Left renal cortex interstitium (tissue), 4 donors: ENCODE measurements at places on chromosomes 3 and 15. TPM values are rescaled to one million over a fixed set of nuclear protein-coding genes. Genes with fewer than 3 reads are reported as not detected.

- no peak for DNase-seq
Observed at GRCh38 chr3:39499651-39500273, 32.3 kb downstream of the MOBP start.

DNA sequence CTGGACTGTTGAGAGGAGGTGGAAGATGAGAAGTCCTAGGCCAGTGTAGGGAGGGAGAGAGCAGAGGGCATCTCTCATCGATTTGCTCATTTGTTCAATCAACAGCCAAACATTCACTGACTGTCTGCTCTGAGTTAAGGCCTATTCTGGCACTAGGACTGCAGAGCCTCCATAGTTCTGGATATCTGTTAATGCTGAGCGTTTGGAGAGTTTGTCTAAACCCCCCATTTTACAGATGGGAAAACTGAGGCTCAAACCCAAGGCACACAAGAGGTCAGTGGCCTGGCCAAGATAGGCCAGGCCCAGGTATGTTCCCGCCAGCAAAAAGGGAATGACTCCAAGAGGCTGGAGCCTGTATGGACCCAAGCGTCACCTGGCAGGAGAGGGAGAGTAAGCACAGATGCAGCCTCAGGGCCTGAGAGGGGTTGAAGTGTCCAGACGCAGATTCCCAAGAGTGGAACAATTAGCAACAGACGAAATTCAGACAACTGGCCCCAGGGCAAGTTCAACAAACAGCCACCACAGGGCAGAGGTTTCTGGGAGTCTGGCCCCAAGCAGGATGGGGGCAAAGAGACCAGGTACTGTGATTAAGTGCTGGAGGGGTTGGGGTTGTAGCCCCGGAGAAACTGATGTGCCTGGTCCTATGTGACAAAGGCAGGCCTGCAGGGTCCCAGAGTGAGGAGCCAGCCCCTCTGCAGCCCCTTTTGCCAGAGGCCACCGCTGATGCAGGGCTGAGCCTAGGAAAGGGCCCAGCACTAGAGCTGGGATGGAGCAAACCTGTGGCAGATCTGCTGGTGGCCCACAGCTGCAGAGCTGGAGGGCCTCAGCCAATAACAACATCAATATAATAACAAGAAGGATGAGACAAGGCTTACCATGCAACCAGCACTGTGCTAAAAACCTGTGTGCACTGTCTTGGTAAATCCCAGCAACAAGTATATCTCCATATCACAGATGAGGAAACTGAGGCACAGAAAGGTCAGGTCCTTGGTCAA lies 245.1 kb upstream of the TLE3 start:
- no peak for DNase-seq

DNA sequence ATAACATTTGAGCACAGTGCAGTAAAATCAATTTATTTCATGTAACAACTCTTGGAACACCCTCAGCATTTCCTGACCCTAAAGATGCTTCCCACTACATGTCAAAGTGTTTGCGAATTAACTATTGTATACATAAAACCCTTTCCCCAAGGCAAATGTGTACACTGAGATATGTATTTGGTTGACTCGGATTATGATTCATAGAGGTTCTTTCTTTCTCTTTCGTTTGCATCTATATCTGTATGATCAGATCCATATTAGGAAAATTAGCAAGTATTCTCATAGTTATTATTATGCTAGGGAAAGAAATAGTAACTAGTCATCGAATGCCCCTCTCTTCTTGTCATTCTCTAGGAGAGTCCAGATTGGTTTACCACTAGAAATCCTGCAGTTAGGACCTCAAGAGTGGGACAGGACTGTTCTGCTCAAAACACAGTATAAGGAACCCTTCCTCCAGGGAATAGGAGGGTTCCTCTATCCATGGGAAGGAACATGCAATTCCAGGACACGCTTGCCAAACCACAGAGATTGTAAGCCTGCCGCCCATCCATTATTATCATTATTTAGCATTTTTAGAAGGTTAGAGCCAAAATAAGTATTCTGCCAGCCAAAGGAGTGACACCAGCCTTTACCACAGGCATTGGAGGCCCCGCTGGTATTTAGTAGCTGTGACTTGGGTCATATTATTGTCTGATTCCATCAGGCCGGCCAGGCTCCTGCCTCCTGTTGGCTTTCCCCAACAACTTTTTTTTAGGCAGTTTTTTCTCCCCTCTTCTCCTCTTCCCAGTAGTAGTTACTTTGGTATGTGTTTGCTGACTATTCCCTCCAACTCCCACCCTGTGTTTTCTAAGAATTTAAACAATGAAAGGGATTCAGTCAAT lies 100.7 kb downstream of the GALK2 start:
- DNase-seq = no peak

GRCh38 chr3:30688776-30689641 lies 82.6 kb downstream of the TGFBR2 start:
- DNase-seq = no peak

- DNase-seq = peak; percentile 48
Observed at GRCh38 chr3:101574388-101575112, 570 bp downstream of the PCNP start.

DNA sequence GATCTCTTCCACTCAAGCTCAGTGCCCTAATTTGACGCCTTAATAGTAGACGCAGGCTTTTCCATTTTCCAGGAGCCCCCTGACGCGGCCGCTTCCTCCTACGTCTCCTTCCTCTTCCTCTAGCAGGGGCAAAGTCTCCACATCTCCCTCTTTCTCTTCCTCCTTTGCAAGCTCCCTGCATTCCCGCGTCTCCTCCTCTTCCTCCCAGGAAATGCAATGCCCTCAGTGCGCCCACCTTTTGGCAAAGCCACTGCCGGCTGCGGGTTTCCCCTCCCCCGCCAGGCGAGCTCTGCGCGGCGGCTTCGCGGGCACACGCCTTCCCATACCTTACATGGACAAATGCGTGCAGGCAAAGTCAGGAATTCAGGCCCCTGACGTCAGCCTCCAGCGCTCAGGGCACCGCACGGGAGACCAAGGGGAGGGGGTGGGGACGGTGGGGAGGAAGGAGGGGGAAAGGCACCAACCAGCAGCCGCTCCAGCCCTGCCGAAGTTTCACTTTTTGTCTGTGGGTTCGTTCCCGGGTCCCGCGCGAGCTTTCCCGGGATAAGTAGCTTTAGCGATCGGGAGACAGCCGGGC lies 432 bp upstream of the LPP start:
- DNase-seq = peak; percentile 73

The TMOD2 gene
- polyA plus RNA-seq = 4.3 TPM

DNA sequence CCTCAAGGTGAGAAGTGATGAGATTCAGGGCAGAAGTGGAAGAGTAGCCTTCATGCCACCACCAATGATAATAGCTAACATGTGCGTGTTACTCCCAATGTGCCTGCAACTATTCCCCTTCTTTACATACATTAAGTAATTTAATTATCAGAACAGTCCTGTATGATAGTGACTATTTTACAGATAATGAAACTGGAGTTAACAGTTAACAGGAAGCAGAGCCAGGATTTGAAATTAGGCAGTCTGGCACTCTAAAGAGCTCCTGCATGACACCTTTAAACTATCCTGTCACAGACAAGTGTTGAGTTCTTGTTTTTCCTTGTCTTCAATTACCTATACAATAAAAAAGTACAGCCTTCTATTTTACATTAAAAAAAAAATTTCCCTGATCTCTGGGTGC lies 148.8 kb downstream of the LEKR1 start:
- no peak for DNase-seq

The HHLA2 gene
- polyA plus RNA-seq = 13.5 TPM

DNA sequence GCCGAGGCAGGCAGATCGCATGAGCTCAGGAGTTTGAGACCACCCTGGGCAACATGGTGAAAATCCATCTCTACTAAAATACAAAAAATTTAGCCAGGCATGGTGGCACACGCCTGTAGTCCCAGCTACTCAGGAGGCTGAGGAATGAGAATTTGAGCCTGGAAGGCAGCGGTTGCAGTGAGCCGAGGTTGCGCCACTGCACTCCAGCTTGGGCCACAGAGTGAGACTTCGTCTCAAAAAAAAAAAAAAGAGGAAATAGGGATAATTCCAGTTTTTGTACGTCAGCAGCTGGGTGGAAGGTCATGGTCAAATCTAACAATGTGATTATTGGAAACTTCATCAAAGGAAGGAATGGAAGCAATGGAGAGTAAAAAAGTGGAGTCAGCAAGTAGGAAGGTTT lies 3.1 kb downstream of the CMC1 start:
- no peak for DNase-seq

The A4GNT gene
- polyA plus RNA-seq = 2.6 TPM

The HOMER2 gene
- polyA plus RNA-seq = 33.5 TPM

The AADACL2 gene
- polyA plus RNA-seq = not detected

DNA sequence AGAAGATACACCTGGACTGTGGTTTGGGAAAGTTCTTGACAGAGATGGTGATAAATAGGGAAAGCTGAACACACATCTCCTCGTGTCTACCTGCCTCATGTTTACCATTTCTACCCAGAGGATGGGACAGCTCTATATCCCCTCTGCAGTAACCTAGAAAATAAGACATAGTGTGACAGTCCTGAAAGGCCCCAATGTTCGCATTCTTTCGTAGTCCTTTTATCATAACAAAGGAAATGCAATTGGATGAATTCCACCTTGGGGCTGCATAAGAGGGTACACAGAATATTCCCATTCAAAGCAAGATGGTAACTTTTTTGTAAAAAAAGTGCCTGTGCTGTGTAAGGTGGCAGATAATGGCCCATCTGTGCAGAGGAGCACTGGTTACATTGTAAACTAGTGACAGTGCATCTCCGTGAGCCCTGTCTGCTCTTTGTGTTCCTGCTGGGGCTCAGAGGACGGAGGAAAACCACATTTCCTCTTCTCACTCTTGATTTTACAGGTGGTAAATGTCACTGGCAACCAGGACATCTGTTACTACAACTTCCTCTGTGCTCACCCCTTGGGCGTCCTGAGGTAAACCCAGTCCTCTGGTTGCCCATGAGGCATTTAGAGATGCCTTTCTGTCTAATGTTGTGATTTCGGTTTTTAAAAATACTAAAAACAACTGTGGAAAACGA lies 74.3 kb downstream of the SIDT1 start:
- DNase-seq = no peak

DNA sequence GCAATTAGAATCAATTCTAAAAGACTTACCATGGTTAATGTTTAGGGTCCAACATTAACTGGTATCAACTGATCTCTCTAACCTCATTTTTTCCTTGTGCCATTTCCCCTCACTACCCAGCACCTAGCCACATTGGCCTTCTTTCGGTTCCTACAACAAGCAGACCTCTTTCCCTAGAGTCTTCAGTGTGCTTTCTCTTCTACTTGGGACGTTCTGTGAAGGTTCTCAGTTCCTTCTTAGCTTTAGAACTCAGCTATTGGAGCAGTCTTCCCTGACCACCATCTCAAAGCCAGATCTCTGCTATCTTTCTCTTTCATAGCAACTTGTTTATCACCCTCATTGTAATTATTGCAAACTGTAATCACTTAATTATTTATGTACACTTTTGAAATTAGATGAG lies 31.5 kb upstream of the MINDY4B start:
- DNase-seq = no peak

The CPLX3 gene
- polyA plus RNA-seq = 0.07 TPM

DNA sequence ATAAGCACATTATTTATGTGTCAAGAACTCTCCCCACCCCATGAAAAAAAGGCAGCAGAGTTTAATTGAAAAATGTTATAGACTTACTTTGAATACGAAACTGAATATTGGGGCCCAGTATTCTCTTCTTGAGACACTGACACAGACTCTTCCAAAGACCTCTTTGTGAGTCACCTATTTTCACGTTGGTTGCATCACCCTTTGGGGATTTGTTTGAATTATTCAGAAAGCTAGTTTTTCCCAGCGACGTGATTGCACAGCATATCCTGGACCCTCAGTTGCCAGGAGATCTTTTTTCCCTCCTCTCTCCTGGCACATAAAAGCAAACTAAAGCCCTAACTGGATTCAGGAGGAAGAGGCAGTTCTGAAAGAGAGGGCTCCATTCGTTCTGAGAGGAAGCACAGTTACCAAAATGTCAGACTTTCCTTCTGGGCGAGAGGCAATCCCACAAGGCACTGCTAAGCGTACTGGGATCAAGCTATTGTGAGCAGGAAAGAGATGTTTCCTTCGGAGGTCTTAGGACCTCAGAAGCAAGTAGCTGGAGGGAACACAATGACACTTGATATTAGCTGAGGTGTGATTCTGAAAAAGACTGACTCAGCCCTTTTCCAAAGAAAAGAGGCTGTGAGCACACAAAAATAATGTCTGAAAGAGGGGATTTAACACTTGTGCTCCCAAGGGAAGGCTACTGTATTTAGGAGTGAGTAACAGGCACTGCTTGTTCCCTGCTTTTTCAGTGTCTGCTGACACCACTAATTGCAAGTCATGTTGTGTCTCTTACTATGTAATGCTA lies 65.8 kb upstream of the CADPS start:
- no peak for DNase-seq

- no peak for DNase-seq
Observed at GRCh38 chr3:131608296-131608695, 105.5 kb upstream of the MRPL3 start.

GRCh38 chr3:77563012-77563411 lies 523.1 kb downstream of the ROBO2 start:
- DNase-seq = no peak

DNA sequence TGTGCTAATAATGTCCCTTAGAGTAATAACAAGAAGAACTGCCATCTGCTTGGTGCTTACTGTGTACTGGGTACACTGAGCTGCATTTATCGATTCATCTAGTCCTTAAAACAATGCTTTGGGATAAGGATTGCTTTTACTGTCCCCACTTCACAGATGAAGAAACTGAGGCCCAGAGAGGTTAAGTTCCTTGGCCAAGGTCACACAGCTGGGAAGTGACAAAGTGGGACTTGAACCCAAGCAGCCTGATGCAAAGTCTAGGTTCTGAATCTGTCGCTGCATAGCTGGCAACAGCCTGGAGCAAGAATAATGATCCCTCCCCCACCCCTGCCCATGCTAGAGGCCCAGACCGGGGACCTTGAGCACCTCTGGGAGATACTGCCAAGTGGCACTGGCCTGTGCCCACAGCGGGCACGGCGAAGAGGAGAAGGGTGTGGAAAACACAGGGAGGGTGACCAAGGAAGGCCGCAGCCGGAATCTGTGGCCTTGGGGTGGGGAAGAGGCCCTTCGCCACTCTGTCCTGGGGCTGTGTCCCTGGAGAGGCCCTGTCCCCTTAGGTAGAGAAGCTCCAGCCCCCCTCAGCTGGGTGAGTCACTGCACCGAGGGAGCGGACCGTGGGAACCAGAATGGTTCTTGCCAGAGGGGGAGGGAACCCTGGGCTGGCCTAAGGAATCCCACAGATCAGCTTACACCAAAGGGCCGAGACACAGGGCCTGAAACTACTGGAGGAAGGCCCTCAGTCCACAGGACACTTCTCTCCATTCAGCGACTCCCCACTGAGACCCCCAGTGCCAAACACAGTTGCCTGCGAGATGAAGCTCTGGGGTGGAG lies 3.5 kb downstream of the PLXND1 start:
- no peak for DNase-seq
